ENCODE measurements at places on chromosomes 2 and 18. TPM values are rescaled to one million over a fixed set of nuclear protein-coding genes. Genes with fewer than 3 reads are reported as not detected.
A peak's percentile ranks its signal among the peaks of the same experiment; 100 is the strongest.

Gene TMEM198
- total RNA-seq: 2.9 TPM

Gene TTR
- total RNA-seq: not detected

Gene C1GALT1C1L
- total RNA-seq: 0.35 TPM

Gene MERTK
- 17.3 TPM for total RNA-seq

Gene CCDC68
- total RNA-seq: 20.8 TPM

Gene RAD51AP2
- total RNA-seq: not detected

DNA sequence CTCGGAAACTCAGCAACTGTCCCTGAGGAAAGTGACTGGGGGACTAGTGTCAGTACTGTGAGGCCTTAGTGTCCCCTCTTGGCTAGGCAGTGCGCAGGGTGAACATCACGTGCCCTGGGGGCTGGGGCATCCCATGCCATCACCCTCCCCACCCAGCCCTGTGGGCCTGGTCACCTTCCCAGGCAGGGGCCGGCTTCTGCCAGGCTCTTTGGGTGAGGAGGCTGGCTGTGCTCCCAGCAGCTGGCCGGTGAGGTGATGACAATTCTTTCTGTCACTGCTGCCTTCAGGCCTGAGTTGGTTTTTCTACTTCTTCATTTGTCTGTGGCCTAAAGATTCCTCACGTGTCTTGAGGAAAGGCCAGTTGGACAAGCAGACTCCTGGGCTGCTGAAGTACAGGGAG is 180.8 kb downstream of the KLHL29 start:
- peaks cover 17% of the 10 kb centered on the region for H3K4me1 ChIP-seq
- no peak overlapping the region for H3K27ac ChIP-seq
- H3K27me3 ChIP-seq: no peaks in the 10 kb centered on the region

- no peaks in the 10 kb centered on the region for H3K36me3 ChIP-seq
- no peak for DNase-seq
- no peaks in the 10 kb centered on the region for H3K27me3 ChIP-seq
- no peaks in the 10 kb centered on the region for H3K4me1 ChIP-seq
- no peak overlapping the region for H3K4me3 ChIP-seq
These were observed 274.3 kb upstream of the FBXO11 start for GRCh38 chr2:48180557-48180956.

DNA sequence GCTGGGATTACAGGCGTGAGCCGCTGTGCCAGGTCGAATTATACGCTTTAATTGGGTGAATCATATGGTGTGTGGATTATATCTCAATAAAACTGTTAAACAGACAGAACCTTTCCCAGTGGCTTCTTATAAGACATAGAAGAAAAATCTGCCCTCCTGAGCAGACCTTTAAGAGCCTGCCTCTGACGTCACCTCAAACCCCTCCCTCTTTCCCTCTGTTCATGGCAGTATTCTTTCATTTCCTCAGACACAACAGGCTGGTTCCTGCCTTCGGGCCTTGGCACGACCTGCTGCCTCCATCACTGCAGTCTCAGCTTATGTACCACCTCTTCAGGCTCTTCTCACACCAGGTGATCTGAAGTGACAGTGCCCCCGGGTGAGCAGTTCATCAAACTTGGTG is 14.0 kb upstream of the PDIA6 start:
- H3K4me3 ChIP-seq: no peak overlapping the region
- H3K36me3 ChIP-seq: no peaks in the 10 kb centered on the region
- no peak overlapping the region for H3K27ac ChIP-seq
- peaks cover 18% of the 10 kb centered on the region for H3K27me3 ChIP-seq

GRCh38 chr2:176525086-176525485 is 255.8 kb downstream of the MTX2 start:
- no peaks in the 10 kb centered on the region for H3K27me3 ChIP-seq
- H3K4me1 ChIP-seq: peaks cover 11% of the 10 kb centered on the region

DNA sequence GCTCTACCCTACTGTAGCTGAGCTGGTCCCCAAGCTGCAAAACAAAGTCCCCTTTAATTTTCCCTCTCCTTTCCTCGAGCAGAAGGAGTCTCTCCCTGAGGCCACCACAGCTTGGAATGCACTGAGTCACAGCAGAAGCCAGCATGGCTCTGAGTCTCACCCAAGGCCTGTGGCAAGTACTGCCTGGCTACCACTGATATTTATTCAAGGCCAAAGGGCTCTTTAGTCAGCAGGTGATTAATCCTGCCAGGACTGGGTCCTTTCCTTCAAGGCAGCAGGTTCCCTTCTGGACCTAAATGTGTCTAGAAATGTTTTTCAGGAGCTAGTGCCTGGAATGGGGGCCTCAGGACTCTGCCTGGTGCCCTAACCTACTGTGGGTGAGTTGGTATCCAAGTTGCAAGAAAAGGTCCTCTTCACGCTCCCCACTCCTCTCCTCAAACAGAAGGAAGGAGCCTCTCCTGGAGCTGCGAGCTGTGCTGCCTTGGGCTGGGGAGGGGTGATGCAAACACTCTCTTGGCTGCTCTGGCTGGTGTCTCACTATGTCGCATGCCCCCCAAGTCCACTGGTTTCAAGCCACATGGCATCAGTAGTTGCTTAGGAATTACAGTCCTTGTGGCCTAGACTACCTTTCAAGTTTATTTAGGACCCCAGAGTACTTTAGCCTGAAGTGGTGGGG is 53.4 kb downstream of the CD28 start:
- H3K27me3 ChIP-seq: no peaks in the 10 kb centered on the region
- no peaks in the 10 kb centered on the region for H3K36me3 ChIP-seq
- H3K4me1 ChIP-seq: no peaks in the 10 kb centered on the region
- H3K27ac ChIP-seq: no peak overlapping the region
- no peak for DNase-seq

DNA sequence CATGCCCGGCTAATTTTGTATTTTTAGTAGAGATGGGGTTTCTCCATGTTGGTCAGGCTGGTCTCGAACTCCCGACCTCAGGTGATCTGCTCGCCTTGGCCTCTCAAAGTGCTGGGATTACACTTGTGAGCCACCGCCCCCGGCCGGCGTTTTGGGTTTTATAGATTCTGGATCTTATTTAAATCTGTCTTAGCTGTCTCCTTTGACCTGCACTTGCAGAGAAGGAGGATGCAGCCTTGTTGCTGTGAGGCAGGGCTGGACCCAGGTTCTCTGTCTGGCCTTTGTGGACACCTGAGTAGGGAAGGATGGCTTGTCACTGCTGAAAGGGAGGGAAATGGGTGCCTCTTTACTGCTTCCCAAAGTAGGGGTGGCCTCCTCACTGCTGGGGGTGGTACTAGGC is 83.0 kb upstream of the HS6ST1 start:
- H3K4me3 ChIP-seq: no peak overlapping the region
- peak; percentile 34 for DNase-seq
- H3K36me3 ChIP-seq: no peaks in the 10 kb centered on the region
- H3K27me3 ChIP-seq: no peaks in the 10 kb centered on the region

GRCh38 chr2:111975819-111976218 is 77.4 kb downstream of the MERTK start:
- H3K27me3 ChIP-seq: no peaks in the 10 kb centered on the region
- H3K4me1 ChIP-seq: no peaks in the 10 kb centered on the region
- no peak overlapping the region for H3K4me3 ChIP-seq
- no peaks in the 10 kb centered on the region for H3K36me3 ChIP-seq
- no peak for DNase-seq
- no peak overlapping the region for H3K27ac ChIP-seq

DNA sequence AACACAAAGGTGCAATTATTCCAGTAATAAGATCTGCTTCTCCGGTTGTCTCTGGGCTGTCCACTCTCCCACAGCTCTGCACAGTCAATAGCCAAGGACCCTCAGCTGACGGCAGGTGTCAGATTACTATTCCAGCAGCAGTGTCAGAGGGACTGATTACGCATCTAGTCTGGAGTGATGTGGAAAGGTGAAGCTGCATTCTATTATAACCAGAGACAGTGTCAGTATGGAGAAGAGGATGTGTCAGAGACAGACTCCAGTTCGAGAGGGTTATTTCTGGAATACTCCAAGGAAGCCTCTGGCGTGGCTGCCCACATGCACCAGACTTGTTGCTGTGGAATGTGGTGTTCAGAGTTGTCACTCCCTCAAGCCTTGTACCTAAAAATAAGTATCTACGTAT is 163.6 kb upstream of the TMEM200C start:
- H3K36me3 ChIP-seq: no peaks in the 10 kb centered on the region
- H3K27me3 ChIP-seq: no peaks in the 10 kb centered on the region
- H3K4me1 ChIP-seq: no peaks in the 10 kb centered on the region
- H3K4me3 ChIP-seq: no peak overlapping the region
- H3K27ac ChIP-seq: no peak overlapping the region
- DNase-seq: no peak

DNA sequence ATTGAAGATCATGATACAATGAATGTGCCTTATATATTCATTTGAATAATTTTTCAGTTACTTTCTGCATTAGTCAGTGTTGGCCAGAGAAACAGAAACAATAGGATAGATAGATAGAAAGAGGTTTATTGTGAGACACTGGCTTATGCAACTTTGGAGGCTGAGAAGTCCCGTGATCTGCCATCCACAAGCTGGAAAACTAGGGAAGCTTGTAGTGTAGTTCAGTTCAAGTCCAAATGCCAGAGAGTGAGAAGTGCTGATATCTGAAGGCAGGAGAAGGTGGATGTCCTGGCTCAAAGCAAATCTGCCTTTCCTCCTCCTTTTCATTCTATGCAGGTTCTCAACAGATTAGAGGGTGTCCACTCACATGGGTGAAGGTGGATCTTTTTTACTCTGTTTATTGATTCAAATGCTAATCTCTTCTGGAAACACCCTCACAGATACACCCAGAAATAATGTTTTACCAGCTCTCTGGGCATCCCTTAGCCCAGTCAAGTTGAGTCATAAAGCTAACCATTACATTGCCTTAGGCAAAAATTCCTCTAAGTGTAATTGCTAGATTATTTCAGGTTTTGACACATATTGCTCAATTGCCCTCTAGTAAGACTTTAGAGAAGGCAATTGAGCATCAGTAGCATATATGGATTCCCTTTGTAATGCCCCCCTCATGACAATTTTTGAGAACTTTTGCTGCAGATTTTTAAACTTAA is 341.4 kb downstream of the LPIN1 start:
- no peaks in the 10 kb centered on the region for H3K36me3 ChIP-seq
- no peak overlapping the region for H3K27ac ChIP-seq
- H3K4me3 ChIP-seq: no peak overlapping the region
- DNase-seq: no peak
- no peaks in the 10 kb centered on the region for H3K27me3 ChIP-seq

GRCh38 chr18:28767727-28768211 is 590.8 kb upstream of the CDH2 start:
- no peak overlapping the region for H3K27ac ChIP-seq
- no peaks in the 10 kb centered on the region for H3K36me3 ChIP-seq
- no peaks in the 10 kb centered on the region for H3K27me3 ChIP-seq
- DNase-seq: no peak
- no peaks in the 10 kb centered on the region for H3K4me1 ChIP-seq

GRCh38 chr2:191128172-191128910 is 22.5 kb downstream of the STAT4 start:
- DNase-seq: no peak
- H3K27ac ChIP-seq: no peak overlapping the region
- H3K36me3 ChIP-seq: no peaks in the 10 kb centered on the region
- H3K4me3 ChIP-seq: no peak overlapping the region
- no peaks in the 10 kb centered on the region for H3K4me1 ChIP-seq

DNA sequence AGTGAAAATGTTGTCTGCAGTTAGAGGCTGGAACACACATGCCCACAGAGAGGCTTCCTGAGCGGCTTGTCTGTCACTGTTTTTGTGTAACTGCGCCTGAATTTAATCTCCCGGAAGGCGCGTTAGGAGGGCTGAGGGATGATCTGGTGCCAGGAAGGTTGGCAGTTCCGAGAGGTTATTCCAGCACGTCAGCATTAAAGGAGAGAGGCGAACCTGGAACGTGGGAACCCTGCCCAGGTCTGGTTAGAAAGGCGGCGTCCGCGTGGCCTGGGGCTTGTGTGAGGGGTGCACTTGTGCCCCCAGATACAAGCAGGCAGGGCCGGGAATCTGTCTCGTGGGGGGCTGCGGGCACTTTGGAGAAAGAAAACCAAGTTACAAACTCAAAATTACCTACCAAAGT is 75.3 kb downstream of the NFATC1 start:
- no peaks in the 10 kb centered on the region for H3K4me1 ChIP-seq
- no peak overlapping the region for H3K4me3 ChIP-seq
- H3K27ac ChIP-seq: no peak overlapping the region
- DNase-seq: no peak
- H3K27me3 ChIP-seq: no peaks in the 10 kb centered on the region

DNA sequence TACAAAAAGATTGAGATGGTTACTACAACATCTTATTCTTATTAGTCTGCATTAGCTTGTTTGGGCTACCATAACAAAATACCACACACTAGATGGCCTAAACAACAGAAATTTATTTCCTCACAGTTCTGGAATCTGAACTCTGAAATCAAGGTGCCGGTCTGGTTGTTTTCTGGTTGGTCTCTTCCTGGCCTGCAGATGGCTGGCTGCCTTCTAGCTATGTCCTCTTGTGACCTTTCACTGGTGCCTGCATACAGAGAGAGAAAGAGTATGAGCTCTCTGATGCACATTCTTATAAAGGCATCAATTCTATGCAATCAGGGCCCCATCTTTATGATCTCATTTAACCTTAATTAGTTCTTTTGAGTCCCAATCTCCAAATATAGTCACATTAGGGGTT is 696.5 kb downstream of the TDRD15 start:
- no peaks in the 10 kb centered on the region for H3K36me3 ChIP-seq
- H3K27ac ChIP-seq: no peak overlapping the region
- H3K27me3 ChIP-seq: no peaks in the 10 kb centered on the region
- H3K4me1 ChIP-seq: no peaks in the 10 kb centered on the region

DNA sequence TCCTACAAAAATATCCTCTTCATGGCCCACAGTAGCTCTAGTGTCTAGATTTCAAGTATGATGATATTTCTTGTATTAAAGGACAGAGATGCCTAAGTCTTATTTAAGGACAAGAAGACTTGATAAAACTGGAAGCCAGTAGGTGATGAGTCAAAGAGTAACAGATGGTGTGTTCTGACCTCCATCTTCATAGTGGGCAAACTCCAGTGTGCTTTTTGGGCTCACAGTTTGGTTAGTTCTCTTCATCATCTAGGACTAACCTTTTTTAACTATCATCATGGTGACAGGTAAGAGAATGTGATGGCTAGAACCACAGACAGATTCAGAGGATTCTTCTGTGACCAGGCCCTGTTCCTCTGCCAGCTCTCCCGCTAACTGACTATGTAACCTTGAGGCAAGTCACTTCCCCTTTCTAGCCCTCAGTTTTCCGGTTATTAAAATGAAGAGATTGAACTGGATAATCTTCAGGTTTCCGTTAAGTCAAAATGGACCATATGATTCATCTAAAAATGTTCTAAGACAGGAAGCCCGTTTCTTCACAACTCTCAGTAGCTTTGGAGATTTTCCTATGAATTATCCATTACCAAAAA is 140.3 kb upstream of the RASGRP3 start:
- H3K27me3 ChIP-seq: no peaks in the 10 kb centered on the region
- no peak overlapping the region for H3K27ac ChIP-seq
- no peaks in the 10 kb centered on the region for H3K4me1 ChIP-seq
- H3K4me3 ChIP-seq: no peak overlapping the region

- H3K27ac ChIP-seq: no peak overlapping the region
- no peak overlapping the region for H3K4me3 ChIP-seq
- H3K27me3 ChIP-seq: no peaks in the 10 kb centered on the region
- H3K36me3 ChIP-seq: peaks cover 9% of the 10 kb centered on the region
These were observed 16.9 kb downstream of the RAB31 start for GRCh38 chr18:9724797-9725585.

- DNase-seq: no peak
- H3K4me3 ChIP-seq: no peak overlapping the region
- no peak overlapping the region for H3K27ac ChIP-seq
These were observed 44.4 kb downstream of the BCL11A start for GRCh38 chr2:60509066-60509465.

Measured in upper lobe of right lung (tissue), 1 donor.